ENCODE measurements at places on chromosomes 4 and X.

- DNase-seq: no peak
Measured at GRCh38 chr4:106062452-106062875, 167.2 kb downstream of the NPNT start.

GRCh38 chr4:106454581-106454980, 86.0 kb upstream of the GIMD1 start:
- no peak for DNase-seq

- DNase-seq: no peak
Measured at GRCh38 chrX:153782871-153783270, 2.0 kb downstream of the SRPK3 start.

DNA sequence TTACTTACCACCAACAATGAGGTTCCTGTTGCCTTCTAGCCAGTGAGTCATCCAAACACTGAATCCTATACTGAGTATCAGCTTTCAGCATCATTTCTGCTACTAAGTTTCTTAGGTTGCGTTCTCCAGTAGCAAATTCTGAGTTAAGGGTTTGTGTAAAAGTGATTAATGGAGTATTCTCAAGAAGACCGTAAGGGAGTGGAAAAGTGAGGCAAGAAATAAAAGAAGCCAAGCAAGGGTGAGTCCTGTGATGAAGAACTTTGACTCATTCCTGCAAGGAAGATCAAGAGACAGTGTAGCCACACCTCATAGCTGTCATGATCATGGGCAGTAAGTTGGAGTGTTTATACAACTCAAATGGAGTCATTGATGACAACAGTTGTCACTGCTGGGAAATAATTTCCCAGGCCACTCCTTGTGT, 446.2 kb downstream of the RAPGEF2 start:
- no peak for DNase-seq

DNA sequence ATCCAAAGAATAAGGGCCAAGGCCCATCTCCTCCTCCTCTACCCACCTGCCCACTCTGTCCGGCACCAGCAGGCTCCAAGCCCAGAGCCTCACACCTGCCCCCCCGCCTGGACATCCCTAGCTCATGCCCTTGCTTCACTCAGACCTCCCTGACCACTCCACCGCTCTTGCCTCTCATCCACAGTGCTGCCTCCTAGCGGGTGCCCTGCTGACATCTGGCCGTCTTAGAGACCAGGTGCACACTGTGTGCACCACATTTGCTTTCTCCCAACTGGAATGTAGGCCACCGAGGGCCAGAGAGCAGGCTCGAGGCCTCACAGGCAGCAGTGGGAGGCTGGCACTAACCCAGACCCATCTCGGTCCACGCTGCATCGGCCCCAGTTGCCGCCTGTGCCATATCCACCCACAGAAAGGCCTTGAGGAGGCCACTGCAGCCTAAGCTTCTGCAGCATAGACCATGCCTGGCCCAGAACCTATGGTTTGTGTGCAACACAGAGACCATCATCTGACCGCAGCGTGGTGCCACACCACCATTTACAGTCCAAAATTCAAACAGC, 13.5 kb downstream of the LETM1 start:
- no peak for DNase-seq

DNA sequence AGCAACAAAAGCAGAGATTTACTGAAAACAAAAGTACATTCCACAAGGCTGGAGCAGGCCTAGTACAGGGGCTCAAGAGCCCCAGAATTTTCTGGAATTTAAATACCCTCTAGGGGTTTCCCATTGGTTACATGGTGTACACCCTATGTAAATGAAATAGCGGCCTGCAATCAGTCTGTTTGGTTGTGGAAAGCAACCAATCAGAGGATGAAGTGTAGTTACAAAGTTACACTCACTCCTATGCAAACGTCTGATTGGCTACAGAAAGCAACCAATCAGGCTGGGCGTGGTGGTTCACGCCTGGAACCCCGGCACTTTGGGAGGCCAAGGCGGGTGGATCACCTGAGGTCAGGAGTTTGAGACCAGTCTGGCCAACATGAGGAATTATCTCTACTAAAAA, 13.8 kb upstream of the TXLNG start:
- DNase-seq: no peak

- peak; percentile 34 for DNase-seq
Measured at GRCh38 chr4:54006755-54007154, 57.6 kb downstream of the CHIC2 start.

- DNase-seq: no peak
Measured at GRCh38 chr4:56870946-56871345, 36.8 kb upstream of the REST start.

- no peak for DNase-seq
Measured at GRCh38 chr4:55312489-55313101, 33.4 kb upstream of the SRD5A3 start.

GRCh38 chr4:176303938-176304337, 15.8 kb upstream of the SPCS3 start:
- DNase-seq: no peak

DNA sequence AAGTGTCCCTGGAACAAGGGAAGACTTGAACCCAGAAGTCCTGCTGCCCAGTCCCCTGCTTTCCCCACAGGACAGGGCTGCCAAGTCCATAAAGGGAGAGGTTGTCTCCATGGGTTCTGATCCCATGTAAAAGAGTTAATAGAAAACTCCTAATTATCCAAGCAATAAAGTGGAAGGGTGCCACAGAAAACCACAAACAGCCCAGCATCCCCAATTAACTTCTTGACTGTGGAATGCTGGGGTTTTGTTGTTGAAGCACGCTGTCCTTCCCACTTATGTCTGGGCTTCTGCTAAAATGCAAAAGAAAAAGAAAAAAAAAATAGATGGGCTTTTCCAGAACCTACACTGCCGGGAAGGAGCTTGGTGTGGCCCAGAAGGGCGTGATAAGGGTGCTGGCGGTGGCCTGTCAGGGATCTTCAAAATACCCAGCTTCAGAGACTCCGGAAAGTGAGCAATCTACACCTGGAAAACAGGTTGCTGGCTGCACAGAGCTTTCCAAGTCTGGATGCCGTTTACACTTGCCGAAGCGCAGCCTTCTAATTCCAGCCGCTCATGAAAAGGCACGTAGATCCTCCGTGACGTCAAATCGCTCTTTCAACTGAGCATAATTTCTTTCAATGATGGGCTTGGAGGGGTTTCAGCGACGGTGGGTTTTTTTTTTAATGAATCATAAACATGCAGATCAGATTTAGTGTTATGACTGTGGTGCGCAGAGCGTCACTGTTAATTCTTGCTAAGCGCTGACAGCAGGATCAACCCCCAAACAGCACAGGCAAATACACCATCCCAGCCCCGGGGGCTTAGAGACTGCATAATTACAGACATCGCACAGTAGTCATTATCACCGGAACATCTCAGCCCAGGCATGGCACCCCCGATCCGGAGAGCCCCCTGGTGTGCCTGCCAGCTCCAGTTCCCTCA, 197.6 kb downstream of the BCOR start:
- no peak for DNase-seq

DNA sequence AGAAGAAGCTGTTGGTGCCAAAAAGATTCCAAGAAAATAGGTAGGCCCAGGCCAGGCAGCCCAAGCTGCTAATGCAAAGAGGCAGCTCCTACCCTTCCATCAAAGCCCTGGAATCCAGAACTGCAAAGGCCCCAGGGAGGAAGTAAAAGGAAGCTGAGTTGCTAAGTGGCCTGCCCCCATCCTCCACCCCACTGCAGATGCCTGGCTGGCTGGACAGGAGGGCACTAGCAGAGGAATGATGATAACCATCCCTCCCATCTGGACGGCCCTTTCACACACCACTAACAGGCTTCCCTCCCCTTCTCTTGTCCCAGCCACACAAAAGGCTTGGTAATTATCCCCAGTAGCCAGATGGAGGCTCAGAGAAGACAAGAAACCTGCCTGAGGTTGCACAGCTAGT, 32.4 kb upstream of the PJA1 start:
- no peak for DNase-seq

GRCh38 chr4:173591760-173592159, 61.7 kb upstream of the HAND2 start:
- DNase-seq: no peak

DNA sequence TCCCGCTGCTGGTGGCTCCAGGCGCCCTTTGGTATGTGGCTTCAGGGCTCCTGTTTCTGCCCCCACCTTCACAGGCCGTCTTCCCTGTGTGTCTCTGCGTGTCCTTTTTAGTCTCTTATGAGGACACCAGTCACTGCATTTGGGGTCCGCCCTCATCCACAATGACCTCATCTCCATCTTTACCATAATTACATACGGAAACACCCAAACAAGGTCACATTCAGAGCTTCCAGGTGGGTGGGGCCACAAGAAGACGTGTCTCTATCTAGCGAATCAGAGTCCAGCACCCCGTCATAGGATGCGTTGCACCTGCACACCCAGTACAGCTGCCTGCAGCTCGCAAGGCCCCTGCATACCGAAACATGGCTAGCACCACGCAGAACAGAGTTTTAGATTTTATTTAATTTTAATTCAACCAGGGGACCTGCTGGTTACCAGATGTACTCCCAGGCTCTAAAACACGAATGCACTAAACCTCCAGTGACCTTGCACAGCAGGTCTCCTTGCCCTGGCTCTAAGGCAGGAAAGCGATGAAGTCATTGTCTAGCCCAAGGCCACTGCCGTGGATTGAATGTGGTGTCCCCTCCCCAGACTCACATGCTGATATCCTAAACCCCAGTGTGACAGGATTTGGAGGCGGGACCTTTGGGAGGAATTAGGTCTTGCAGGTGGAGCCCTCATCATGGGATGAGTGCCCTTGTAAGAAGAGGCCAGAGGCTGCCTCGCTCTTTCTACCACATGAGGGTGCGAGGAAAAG, 30.3 kb downstream of the ABLIM2 start:
- DNase-seq: no peak

- no peak for DNase-seq
Measured at GRCh38 chr4:142566777-142567176, 279.3 kb downstream of the INPP4B start.

DNA sequence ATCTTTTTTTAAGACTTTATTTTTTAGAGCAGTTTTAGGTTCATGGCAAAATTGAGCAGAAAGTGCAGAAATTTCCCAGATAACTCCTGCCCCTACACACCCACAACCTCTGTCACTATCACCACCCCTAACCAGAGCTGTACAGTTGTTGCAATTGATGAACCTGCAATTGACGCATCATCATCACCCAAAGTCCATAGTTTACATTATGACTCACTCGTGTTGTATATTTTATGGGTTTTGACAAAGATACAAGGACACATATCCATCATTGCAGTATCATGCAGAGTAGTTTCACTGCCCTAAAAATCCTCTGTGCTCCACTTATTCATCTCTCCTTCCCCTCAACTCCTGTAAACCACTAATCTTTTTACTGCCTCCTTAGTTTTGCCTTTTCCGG, 34.5 kb upstream of the WAS start:
- DNase-seq: no peak

DNA sequence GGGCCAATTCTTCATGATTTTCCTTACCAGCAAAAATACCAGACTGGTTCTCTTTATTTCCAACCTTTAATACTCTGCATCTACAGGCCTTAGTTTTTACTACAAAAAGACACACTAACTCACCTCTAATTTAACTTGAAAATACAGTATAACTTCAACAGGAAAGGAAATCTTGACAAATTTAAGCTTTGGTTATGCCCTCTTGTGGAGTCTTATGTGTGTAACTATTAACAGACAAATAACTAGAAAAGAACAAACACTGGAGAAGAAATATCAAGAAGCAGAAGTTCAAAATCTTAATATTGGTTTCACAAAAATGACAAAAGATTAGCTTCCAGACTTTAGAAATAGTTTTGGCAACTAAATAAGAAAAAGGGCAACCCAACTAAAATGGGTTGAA, 33.0 kb downstream of the PPA2 start:
- DNase-seq: no peak

DNA sequence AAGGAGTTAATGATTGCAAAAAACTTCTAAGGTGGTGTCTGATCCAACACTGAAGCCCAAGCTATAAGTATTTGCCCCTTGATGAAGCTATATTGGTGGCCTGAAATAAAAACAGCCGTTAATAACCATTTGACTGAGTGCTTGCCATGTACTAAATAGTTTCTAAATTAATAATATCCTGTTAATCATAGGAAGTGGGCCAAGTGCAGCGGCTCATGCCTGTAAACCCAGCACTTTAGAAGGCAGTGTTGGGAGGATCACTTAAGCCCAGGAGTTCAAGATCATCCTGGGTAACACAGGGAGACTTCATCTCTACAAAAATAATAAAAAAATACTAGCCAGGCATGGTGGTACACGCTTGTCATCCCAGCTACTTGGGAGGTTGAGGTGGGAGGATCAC, 8.3 kb downstream of the NDP start:
- DNase-seq: no peak

- DNase-seq: no peak
Measured at GRCh38 chrX:134538316-134538715, 78.4 kb downstream of the HPRT1 start.

DNA sequence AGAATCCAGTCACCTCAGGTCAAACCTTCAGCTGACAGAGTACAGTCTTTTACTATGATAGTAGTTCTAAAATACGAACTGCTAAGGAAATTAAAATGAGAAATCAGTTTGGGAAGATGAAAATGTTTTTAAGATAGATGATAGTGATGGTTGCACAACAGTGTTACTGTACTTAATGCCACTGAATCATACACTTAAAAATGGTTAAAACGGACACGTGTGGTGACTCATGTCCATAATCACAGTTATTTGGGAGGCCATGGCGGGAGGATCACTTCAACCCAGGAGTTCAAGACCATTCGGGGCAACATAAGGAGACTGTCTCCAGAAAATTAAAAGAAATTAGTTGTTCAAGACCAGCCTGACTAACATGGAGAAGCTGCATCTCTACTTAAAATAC, 41.4 kb downstream of the ABHD18 start:
- DNase-seq: no peak

DNA sequence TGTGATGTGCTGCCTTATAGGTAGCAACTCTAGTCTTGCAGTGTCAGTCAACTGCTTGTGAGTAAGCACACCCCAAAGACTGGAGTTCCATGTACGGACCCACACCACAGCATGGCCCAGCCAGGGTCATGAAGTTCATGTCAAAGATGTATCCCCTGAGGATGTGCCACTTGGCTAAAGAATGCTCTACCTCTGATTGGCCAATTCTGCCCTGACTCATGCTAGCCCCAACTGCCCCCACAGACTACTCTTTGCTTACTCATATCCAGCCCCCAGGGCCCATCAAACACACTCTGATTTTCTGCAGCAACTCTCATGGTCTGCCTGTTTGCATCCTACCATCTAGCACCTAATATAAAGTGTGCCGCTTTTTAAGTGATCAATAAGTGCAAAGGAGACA, 62.5 kb downstream of the CHRDL1 start:
- no peak for DNase-seq

DNA sequence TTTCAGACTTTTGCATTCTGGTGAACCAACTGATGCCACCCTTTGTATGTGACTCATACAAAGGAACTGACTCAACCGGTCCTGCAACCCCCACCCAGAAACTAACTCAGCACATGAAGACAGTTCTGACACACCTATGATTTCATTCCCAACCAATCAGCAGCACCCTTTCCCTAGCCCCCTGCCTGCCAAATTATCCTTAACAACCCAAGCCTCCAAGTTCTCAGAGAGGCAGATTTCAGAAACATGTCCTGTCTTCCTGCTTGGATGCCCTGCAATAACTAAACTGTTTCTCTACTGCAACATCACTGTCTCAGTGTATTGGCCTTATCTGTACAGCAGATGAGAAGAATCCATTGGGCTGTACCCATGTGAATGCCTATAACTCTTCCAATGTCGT, 284.7 kb downstream of the CAMK2D start:
- DNase-seq: no peak

GRCh38 chr4:69760455-69760854, at the start of gene SULT1B1:
Gene SULT1B1 (minus strand): TSS chr4:69760620. CDS start chr4:69755217, 5,403 bp downstream.
- no peak for DNase-seq

GRCh38 chrX:152901816-152902501, 4.1 kb downstream of the ZNF185 start:
- DNase-seq: no peak

- no peak for DNase-seq
Measured at GRCh38 chrX:135625995-135626394, 87.4 kb upstream of the CT45A1 start.

Data from NCI-H774 (cell line).